Suppressor macrophage (primary cell): ENCODE measurements at places on chromosomes 2 and 18.

DNA sequence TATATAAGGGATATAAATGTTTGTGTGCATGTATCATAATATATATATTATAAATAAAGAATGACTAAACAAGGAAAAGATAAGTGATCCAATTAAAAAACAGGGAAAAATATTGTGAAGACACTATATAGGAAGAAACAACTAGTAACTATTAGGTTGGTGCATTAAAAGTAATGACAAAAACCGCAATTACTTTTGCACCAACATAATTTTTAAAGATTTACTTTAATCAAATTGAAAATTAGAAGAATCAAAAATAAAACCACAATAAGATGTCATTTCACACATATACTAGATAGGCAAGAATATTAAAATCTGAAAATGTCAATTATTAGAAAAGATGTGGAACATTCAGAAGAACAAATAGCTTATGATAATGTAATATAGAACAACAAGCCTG is 595.9 kb downstream of the KCNJ3 start:
- DNase-seq: no peak

GRCh38 chr2:99150706-99151105 is 4.0 kb downstream of the TSGA10 start:
- peak; percentile 69 for DNase-seq

- DNase-seq: no peak
Measured at GRCh38 chr2:20532634-20533437, 86.0 kb downstream of the RHOB start.

- no peak for DNase-seq
Measured at GRCh38 chr2:40439473-40439872, 12.4 kb downstream of the SLC8A1 start.

- DNase-seq: no peak
Measured at GRCh38 chr2:55743583-55743982, 49.9 kb upstream of the PNPT1 start.

DNA sequence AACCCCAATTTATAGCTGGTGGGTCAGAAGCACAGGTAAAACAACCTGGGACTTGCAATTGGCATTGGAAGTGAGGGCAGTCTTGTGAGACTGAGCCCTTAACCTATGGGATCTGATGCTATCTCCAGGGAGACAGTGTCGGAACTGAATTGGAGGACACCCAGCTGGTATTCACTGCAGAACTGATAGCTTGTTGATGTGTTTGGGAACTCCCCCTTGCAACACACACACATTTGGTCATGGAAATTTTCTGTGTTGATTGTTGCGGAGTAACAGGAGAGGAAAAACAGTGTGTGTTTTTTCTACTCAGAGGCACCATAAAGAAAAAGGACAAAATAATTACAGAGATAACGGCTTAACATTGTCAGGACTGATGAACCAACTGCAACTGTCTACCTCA is 16.1 kb downstream of the TPGS2 start:
- DNase-seq: no peak

DNA sequence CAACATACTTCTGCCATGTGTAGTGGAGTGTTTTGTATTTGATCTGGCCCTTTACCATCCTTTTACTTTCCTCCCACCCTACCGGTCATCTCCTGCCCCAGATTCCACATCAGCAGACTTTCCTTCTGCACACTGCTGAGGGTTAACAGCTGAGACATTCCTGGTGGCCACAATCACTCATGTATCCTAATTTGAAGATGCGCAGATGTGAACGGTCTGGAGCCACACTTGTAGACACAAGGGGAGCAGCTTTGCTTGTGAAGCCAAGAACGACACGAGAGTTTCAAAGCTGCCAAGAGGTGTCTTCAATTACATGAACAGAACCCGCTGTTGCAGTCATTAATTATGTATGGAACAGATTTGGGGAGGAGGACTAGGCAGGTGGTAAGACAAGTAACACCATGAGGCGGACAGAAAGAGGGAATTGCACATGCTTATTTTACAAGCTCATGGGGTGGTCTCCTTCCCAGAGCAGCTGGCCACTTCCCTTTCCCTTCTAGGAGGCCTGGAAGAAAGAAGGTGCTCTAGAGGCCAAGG is 260.7 kb upstream of the KLHL29 start:
- no peak for DNase-seq

- DNase-seq: no peak
Measured at GRCh38 chr2:102284611-102285010, 26.8 kb upstream of the IL1RL1 start.

- no peak for DNase-seq
Measured at GRCh38 chr2:236136538-236136937, 31.6 kb downstream of the GBX2 start.

GRCh38 chr2:102176172-102176571 is 10.7 kb upstream of the IL1RL2 start:
- DNase-seq: no peak

DNA sequence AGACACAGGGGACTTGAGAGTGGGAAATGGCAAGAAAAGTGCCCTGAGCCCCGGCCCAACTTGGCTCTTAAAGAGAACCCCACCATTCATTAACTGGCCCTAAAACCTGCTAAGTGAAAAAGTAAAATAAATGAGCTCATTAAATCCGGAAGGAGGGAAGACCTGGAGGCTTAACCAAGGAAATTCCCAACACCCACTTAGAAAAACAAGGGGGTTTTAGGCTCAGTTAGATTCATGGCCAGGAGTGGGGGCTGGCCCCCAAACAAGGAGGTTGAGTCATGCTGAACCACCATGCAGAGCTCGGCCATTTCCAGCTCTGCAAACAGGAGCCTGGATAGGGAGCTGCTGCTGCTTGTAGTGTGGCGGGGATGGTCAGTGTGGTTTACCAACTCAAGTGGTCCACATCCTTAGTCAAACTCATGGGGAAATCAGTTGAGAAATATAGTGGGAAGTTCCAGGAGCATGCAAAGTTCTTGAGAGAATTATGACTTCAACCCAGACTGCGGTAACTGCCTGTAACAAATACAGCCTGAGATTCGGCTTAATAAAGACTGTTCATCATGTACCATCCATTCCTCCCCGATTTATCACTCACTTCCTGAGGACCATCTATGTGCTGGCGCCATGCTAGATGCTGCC is 39.7 kb upstream of the MRPL19 start:
- no peak for DNase-seq

GRCh38 chr18:37571266-37571665 is 5.7 kb upstream of the CELF4 start:
- no peak for DNase-seq

- DNase-seq: no peak
Measured at GRCh38 chr2:112077814-112078213, 22.7 kb downstream of the TMEM87B start.

GRCh38 chr18:45688833-45689232 is 35.1 kb upstream of the SLC14A1 start:
- DNase-seq: no peak

- DNase-seq: peak; percentile 6
Measured at GRCh38 chr2:200585730-200586643, at the start of gene AOX1. TSS of gene AOX1 (plus strand) at chr2:200586014. CDS start at chr2:200586109, 95 bp downstream.

DNA sequence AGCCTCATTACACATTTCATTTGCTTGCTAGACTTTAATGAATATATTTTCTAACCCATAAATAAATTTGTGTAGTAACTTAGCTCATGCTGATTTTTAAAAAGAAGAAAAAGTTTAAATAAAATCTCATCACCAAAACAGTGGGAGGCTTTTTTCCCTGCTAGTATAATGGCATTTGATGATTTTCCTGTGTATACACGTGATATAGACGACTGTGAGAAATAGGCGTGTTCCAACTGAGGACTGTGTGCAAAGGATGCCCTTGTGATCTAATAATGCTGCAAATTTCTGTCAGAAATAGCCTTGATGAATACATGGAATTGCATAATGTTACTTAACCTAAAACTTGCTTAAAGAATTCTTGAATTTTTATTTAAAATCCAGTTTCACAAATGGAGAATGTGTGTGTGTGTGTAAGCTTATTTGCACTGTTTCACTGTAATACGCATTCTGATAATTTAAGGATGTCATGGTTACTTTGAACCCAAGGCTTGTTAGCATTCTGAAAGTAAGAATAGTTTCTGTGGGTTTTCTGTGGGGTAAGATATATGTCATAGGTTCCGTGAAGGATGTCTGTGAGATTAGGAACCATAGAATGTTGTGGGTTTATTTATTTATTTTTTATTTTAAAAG is 178.0 kb downstream of the DLGAP1 start:
- no peak for DNase-seq

- DNase-seq: no peak
Measured at GRCh38 chr2:171057575-171057974, 103.1 kb downstream of the TLK1 start.

DNA sequence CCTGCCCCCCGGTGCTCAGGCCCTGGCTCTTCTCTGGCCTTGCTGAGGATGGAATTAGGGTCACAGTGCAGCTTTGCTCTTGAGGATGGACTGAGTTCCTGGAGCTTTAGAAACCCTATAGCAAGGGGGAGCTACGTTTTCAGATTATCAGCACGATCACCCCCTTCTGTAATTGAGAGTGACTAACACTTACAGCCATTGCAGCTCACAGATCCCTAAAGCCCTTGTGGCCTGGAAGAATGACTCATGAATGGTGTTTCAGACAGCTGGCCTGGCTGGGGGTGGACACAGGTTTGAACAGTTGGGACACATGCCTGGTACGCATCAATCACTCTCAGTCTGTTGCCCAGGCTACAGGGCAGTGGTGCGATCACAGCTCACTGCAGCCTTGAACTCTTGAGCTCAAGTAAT is 79.7 kb upstream of the IGFBP5 start:
- peak; percentile 25 for DNase-seq
